ENCODE measurements at places on chromosomes 6 and 20.

- DNase-seq: no peak
Observed at GRCh38 chr6:159609652-159610178, 83.3 kb downstream of the SOD2 start.

GRCh38 chr6:138526822-138527235 lies 27.5 kb upstream of the NHSL1 start:
- DNase-seq: no peak

GRCh38 chr6:106090001-106090400 lies 3.9 kb downstream of the PRDM1 start:
- peak; percentile 80 for DNase-seq

- DNase-seq: no peak
Observed at GRCh38 chr6:34239893-34240292, 3.2 kb downstream of the HMGA1 start.

DNA sequence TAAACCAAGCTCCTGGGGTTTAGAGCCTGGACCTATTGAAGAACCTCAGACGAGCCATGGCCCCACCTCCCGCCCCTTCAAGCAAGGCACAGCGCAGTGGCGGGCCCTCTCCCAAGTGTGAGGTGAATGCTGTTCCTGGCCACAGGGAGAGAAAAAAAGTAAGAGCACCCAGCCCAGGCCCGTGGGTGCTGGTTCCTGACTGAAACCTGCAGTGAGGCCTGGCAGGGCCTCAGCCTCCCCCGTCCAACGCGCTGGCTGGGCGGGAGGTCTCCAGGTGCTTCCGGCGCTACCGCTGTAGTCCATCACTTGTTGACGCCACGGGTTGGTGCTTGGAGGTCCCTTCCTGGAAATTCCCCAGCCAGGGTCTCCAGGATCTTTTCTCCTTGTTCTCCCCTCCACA lies 5.5 kb upstream of the FAM83C start:
- no peak for DNase-seq

GRCh38 chr20:42864116-42864515 lies 325.6 kb downstream of the PTPRT start:
- no peak for DNase-seq

- DNase-seq: peak; percentile 69
Observed at GRCh38 chr6:136508725-136509392, 41.4 kb downstream of the MAP7 start.

- DNase-seq: no peak
Observed at GRCh38 chr6:70277470-70277869, 25.4 kb downstream of the COL9A1 start.

GRCh38 chr6:11596640-11597237 lies 59.2 kb downstream of the TMEM170B start:
- DNase-seq: no peak

- DNase-seq: no peak
Observed at GRCh38 chr6:20393297-20393696, 8.4 kb upstream of the E2F3 start.

- no peak for DNase-seq
Observed at GRCh38 chr20:31853481-31853880, 8.1 kb upstream of the FOXS1 start.

DNA sequence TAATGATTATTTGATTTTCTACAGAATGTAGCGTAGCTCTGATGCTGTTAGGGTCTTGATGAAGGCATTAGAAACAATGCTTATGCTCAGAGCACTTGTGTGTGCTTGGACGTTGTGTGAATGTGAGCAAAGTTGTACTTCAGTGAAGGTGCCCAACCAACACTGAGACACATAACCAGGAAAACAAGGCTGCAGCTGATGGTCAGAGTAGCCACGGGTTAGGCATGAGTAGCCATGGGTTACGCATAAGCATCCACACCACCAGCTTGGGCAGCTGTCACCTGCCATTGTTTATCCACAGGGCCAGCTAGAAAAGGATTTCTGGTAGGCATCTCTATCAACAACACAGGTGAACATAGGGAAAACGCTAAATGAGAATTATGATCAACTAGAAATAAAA lies 326.6 kb downstream of the NRN1 start:
- DNase-seq: no peak
